ENCODE measurements at places on chromosomes 12 and 14.

GRCh38 chr12:105561546-105562198 lies 231.2 kb downstream of the C12orf75 start:
- no peak for DNase-seq

- DNase-seq, result no peak
Observed at GRCh38 chr14:102209224-102209966, 69.7 kb downstream of the WDR20 start.

DNA sequence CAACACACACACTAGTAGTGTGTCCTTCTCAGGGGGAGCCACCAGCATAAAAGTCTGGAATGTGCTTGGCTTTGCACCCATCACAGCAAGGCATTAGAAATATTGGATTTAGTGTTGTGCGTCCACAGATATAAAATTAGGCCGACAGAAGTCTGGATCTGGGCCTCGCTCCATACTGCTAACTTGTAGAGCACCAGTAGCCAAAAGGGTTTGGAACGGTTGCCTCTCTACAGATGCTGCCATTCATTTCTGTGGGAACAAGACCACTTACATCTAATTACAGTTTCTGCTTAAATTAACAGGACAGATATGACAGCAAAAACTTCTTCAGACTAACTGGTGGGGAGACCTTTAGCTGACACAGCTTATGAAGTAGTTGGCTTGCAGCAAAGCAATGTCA lies 94.2 kb downstream of the EXOC5 start:
- no peak for DNase-seq

- DNase-seq, result no peak
Observed at GRCh38 chr14:103052407-103052806, 4.9 kb downstream of the CDC42BPB start.

GRCh38 chr12:24975425-24975824 lies 26.5 kb upstream of the BCAT1 start:
- no peak for DNase-seq

DNA sequence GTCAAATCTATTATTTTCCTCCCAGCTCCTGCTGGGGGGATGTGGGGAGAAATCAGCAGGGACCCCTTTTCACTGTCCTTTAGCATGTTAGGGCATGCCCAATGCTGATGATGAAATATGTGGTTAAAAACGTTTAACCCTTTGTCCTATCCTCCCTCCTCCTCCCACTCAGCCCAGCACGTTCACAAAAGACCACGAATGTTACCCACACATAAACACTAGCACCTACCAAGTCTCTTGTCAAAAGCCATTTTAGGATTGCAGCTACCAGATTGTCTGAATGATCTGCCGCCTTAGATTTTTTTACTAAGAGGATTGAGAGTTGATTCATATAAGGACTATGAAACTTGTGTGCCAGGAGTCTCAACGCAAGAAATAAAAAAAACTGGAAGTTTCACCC lies 70.4 kb downstream of the TBK1 start:
- DNase-seq, result no peak

DNA sequence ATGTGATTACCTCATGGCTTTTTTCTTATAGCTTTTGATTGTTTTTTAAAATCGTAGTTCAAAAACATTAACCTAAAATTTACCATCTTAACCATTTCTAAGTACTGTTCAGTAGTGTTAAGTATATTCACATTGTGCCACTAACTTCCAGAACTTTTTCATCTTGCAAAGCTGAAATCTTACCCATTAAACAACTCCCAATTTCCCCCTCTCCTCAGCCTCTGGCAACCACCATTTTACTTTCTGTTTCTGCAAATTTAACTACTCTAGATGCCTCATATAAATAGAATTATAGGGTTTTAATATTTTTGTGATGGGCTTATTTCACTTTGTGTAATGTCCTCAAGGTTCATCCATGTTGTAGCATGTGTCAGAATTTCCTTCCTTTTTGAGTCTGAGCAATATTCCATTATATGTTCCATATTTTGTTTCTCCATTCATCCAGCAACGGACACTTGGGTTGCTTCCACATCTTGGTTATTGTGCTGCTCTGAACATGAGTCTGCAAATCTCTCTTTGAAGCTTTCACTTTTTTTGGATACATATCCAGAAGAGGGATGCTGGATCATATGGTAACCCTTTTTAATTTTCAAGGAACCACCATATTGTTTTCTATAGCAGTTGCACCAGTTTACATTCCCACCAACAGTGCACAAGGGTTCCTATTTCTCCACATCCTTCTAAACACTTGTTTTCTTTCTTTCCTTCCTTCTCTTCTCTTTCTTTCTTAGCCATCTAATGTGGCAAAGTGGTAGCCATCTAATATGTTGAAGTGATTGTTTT lies 5.0 kb downstream of the HIF1A start:
- no peak for DNase-seq

DNA sequence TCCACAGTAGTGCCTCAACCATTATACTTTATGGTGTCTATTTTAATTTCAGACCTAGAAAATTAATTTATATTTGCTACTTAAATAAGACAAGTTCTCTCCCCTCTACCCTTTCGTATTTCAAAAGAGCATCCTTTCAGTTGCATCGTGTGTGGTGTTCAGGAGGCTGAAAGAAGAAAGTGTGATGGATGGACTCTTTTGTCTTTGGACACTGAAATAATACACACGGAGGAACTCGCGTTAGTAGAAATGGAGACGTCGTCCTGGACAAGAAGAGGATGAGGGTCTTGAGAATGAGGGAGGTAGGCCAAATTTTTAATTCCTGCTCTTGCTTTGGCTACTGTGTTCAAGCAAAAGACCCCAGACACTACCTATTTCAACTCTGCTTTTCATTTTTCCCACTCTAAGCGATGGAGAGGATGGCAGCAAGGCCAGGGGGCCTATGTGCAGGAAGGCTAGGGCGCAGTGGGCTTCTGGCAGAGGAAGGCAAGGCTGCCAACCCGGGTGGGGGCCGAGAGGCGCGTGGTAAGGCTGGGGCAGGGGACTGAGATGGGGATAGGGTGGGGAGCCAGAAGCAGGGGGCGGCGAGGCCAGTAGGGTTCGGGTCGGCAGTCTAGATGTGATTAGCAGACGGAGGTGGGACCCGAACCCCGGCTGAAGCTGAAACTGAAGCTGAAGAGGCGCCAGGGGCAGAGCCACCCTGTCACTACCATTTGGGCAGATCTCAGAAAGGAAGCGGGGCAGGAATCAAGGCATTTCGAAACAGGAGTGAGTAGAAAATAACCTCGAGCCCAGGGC lies 722 bp downstream of the TMED8 start:
- peak; percentile 0 for DNase-seq

DNA sequence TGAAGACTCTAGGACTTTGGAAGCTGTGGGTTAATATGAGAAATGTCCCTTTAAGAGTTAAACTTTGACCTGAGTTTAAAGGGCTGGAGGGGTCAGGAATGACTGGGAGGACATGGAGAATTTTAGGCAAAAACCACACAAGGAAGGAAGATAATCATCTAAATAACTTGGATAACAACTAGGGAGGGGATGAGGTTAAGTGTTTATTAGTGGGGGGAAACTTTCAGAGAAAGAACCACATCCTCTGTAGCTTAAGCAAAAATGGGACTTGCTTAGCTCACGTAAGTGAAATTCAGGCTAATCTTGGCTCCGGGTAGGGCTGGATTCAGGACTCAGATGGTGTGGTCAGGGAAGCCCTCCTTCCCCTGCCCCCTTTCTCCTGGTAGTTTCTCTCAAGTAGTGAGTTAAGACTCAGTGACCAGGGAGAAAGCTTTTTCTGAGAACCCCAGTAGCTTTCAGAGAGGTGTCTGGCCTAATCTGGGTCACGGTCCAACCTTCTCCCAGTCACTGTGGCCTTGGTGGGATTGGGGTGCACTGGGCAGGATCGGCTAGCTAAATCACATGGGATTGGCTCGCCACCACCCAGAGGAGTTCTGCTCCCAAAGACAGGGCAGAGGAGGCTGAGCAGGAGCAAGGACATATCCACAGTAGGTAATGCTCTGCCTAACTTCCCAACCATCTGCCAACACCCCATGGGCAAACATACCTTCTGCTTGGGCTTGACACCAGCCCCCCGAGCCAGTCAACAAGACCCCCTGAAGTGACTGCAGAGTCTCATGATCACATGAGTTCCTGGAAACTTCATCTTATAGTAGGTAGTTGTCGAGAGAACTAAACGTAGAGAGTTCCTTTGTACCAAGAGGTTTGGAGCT lies 52.8 kb downstream of the ARF6 start:
- DNase-seq, result no peak

DNA sequence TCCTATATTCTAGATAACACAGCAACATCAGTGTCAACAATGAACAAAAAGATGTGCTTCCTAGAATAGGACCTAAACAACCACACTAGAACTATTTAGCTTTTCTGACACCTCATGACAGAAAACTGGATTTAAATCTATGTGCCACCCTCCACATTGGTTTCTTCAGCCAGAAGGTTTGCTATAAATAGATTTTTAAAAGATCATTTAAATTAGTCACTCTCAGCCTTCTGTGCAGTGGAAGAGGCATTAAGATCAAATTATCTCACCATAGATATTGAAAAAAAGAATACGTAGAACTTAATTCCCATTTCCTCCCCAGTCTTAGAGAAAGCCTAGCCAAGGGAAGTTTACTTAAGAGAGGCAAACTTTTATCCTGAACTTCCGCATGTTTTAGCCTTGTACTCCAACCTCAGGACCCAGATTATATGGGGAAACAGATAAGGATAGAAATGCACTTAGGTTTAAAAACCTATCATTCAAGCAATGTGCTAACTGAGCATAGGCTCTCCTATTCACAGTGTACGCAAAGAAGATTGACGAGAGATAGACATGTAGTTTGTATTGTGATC lies 59.6 kb downstream of the NELL2 start:
- DNase-seq, result no peak

DNA sequence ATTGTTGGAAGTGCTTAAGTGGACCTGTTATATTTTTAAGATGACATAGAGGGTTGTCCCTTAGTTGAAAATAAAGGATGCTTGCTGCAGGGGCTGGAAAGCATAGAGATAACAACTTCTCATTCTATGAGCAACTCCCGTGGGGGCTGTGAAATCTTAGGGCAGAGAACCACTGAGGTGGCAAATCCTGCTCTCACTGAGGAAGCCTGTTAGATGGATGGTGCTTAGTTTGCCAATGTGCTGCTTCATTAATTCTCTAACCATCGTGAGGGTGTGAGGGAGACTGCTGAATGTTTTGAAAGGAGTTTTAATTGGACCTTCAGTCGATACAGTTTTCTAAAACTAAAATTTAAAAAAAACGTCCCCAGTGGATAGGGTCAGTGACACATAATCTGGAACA lies 46.5 kb downstream of the PTPRO start:
- DNase-seq, result no peak

GRCh38 chr14:69247676-69248440 lies 12.1 kb upstream of the GALNT16 start:
- no peak for DNase-seq

- no peak for DNase-seq
Observed at GRCh38 chr14:89661392-89661791, 244.4 kb upstream of the FOXN3 start.

DNA sequence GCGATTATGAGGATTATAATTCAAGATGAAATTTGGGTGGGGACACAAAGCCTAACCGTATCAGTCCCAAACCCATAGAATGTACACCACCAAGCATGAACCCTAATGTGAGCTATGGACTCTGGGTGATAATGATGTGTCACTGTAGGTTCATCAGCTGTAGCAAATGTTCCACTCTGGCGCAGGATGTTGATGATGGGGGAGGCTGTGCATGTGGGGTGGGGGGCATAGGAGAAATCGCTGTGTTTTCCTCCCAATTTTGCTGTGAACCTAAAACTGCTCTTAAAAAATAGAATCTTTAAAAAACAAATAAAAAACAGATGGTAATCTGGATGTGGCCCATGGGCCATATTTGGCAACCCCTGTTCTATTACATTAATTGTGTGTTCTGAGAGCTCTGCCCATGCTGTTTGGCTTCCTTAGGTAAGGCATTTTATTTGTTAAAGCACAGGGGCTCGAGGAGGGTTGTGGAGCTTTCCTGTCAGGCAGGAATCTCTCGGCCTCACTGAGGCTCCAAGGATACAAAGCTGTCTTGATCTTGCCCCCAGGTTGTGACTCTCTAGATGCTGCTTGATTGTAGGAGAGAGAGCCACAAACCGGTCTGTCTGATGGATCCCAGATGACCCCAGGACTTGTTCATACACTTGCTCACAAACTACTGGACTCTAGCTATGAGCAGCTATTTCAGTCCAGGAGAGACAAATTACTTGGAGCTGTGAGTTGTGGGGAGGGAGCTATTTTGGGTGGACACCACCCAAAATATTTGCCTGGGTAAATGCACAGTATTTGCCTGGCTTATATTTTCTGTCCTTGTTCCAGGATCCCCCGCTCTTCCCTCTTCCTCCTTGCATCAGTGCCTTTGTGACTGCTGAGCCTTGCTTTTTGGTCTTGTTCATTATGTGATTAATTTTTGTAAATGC lies 340.2 kb downstream of the MED13L start:
- DNase-seq, result no peak

DNA sequence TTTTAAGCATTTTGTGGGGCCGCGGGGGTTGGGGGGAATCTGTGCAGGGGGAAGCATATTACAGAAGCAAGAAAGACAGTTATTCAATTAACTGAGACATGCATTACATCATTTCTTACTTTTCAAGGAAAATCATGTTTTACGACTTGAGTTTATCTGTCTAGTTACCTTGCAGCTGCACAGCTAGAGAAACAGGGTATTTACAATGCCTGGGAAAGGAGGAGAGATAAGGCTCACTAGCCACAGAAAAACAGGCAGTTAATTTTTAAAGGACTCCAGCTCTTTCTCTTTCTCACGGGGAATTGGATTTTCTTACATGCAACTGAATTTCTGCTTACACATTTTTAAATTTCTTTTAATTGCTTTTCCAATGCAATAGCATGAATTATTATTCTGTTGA lies 22.2 kb downstream of the FCF1 start:
- DNase-seq, result no peak

- no peak for DNase-seq
Observed at GRCh38 chr12:57046947-57047890, 2.7 kb downstream of the MYO1A start.

- DNase-seq, result no peak
Observed at GRCh38 chr12:11461433-11461832, 66.1 kb upstream of the PRB2 start.

DNA sequence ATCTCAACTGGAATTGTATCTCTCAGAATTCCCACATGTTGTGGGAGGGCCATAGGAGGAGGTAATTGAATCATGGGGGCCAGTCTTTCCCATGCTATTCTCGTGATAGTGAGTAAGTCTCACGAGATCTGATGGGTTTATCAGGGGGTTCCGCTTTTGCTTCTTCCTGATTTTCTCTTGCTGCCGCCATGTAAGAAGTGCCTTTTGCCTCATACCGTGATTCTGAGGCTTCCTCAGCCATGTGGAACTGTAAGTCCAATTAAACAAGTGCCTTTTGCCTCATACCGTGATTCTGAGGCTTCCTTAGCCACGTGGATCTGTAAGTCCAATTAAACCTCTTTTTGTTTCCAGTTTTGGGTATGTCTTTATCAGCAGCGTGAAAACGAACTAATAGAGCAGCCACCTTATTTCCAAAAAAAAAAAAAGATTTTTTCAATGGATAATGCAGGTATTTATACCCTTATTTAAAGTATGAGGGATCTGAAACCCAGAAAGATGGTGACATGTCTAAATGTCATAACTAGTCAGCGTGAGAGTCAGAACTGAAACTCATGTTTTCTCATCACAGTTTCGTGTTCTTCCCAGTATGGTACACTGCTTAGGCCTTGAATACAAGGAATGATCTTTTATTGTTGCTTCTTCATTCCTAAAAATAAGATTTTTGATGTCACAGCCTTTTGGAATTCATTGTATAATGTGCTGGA lies 89.6 kb downstream of the ERC1 start:
- DNase-seq, result no peak

All from stimulated activated CD8-positive, alpha-beta memory T cell treated with anti-CD3 and anti-CD28 coated beads, Interleukin-15, amount 100 ng/mL, for 4 hours (primary cell).